ENCODE measurements at places on chromosomes 6 and 20. TPM values are rescaled to one million over a fixed set of nuclear protein-coding genes. Genes with fewer than 3 reads are reported as not detected.
A peak's percentile ranks its signal among the peaks of the same experiment; 100 is the strongest.

DEFB112 gene
- total RNA-seq: not detected

PGC gene
- not detected for total RNA-seq

- H3K27me3 ChIP-seq: peaks cover 8% of the 10 kb centered on the region
- DNase-seq: no peak
- H3K4me1 ChIP-seq: no peaks in the 10 kb centered on the region
These were observed 66.6 kb downstream of the IPCEF1 start for GRCh38 chr6:154289818-154290508.

DNA sequence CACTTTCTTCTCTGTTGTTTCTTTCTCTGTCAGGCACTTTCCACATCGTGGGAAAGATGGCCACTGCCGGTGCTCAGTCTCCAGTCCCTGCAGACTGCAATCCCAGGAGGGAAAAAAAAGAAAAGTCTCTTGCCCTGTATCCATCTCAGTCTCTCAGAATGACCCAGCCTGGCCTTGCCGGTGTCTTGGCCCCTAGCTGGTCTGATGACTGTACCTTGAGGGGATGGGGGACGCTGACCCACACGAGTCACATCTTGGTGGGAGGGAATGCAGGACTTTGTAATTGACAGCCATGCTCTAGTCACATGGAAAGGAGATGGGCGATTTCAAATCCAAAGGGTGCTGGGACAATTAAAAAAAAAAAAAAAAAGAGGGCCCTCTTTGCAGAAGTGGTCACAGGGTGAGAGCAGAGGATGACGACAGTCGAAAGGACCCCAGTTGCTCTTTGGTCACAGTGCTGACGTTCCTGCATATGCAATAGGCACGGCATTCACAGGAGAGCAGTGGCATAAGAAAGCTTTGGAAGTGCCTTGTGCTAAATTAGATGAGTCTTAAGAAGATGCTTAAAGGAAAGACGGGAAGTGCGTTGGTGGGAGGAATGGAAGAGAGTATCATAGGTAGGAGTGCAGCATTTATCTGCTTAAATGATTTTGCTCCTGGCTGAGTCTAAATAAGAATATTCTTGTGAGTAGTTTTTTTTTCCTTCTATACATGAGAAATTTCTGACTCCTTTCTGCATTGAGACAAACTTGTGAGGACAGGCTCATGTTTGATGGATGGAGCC lies 63.9 kb upstream of the AKAP12 start:
- H3K27me3 ChIP-seq: peaks cover 11% of the 10 kb centered on the region
- no peaks in the 10 kb centered on the region for H3K4me1 ChIP-seq
- no peak overlapping the region for H3K27ac ChIP-seq

DNA sequence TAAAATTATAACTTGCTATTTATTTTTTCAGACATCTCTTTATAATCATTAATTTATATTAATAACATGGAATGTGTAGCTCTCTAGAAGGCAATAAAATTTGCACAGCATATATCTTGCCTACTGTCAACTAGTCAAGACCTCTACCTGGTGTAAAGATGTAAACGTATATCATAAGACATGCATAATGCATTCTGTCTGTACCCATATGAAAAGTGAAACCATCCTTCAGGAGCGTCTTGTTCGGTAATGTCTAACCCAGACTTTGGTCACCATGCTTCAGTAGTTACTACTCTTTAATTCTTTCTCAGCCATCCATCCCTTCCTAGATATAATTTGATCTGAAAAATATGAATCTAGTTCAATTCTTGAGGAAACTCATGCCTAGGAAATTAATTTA lies 21.0 kb downstream of the CEP43 start:
- H3K36me3 ChIP-seq: peaks cover 20% of the 10 kb centered on the region
- H3K27ac ChIP-seq: no peak overlapping the region
- H3K4me1 ChIP-seq: no peaks in the 10 kb centered on the region
- no peaks in the 10 kb centered on the region for H3K27me3 ChIP-seq

GRCh38 chr6:4164117-4164442 lies 28.7 kb upstream of the ECI2 start:
- no peak for DNase-seq
- H3K4me3 ChIP-seq: no peak overlapping the region
- peaks cover 5% of the 10 kb centered on the region for H3K4me1 ChIP-seq
- no peaks in the 10 kb centered on the region for H3K36me3 ChIP-seq
- H3K27me3 ChIP-seq: no peaks in the 10 kb centered on the region

DNA sequence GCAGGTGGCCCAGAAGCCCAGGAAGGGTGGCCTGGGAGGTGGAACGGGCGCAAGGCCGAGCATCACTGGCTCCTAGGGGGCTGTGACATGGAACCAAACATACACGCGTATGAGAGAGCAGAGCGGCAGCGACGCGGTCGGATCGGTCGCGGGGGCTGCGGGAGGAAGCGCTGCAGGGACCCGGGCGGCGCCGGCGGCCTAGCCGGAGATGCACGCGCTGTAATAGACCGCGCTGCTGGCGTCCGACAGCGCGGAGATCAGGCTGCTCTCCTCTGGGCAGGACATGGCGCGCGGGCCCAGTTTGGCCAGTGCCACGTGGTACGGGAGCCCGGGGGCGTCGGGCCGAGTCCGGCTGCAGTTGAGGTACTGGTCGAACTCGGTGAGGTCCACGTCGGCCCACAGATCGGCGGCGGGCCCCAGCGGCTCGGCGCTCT lies 1.5 kb downstream of the SOX18 start:
- H3K4me1 ChIP-seq: peaks cover 31% of the 10 kb centered on the region
- H3K4me3 ChIP-seq: no peak overlapping the region
- DNase-seq: no peak
- peaks cover 36% of the 10 kb centered on the region for H3K27me3 ChIP-seq
- H3K27ac ChIP-seq: no peak overlapping the region

GRCh38 chr20:32535953-32536823 lies 48.9 kb downstream of the NOL4L start:
- DNase-seq: peak; percentile 89
- H3K27ac ChIP-seq: peak overlapping the region; percentile 97
- H3K36me3 ChIP-seq: peaks cover 37% of the 10 kb centered on the region
- H3K4me3 ChIP-seq: peak overlapping the region; percentile 80
- no peaks in the 10 kb centered on the region for H3K27me3 ChIP-seq

DNA sequence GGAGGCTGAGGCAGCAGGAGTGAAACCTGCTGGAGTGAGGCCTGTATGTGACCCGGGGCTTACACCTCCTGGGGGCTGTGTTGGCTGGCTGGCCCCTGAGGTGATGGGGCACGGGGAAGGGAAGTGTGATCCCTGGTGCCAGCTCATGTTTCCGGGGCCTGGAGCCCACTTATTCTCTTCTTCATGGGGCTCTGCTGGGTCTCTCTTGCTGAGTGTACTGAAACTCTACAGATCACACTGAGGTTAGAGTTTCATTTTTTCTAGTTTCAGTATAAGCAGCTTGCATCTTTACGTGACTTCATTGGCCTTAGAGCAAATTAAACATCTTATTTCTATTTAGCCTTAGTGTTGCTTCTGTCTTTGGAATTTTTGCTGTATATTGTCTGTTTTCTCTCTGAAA lies 96.2 kb downstream of the ANKS1A start:
- DNase-seq: no peak
- no peak overlapping the region for H3K4me3 ChIP-seq
- H3K4me1 ChIP-seq: no peaks in the 10 kb centered on the region

Data from activated CD4-positive, alpha-beta T cell treated with anti-CD3 and anti-CD28 coated beads, Interleukin-2, amount 10 ng/mL, durations not matched to agents 7 days and 5 days (primary cell).